ENCODE measurements at places on chromosomes 2 and 18.

GRCh38 chr2:186862869-186863709, 14.1 kb upstream of the ZSWIM2 start:
- DNase-seq, result no peak

GRCh38 chr2:101698844-101699754, 1.6 kb downstream of the MAP4K4 start:
- no peak for DNase-seq

- no peak for DNase-seq
Measured at GRCh38 chr2:234204480-234204879, 154.0 kb downstream of the SPP2 start.

DNA sequence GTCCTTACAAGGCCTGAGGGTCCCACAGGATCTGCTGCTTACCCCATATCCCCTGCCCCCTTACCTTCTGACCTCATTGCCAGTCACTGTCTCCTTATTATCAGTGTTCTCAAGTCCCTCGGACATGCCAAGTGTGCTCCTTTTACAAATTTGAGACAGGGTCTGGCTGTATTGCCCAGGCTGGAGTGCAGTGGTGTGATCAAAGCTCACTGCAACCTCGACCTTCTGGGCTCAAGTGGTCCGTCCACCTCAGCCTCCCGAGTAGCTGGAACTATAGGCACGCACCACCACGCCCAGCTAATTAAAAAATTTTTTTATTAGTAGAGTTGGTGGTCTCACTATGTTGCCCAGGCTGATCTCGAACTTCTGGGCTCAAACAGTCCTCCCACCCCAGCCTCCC, 141.0 kb downstream of the PHLPP1 start:
- no peak for DNase-seq

DNA sequence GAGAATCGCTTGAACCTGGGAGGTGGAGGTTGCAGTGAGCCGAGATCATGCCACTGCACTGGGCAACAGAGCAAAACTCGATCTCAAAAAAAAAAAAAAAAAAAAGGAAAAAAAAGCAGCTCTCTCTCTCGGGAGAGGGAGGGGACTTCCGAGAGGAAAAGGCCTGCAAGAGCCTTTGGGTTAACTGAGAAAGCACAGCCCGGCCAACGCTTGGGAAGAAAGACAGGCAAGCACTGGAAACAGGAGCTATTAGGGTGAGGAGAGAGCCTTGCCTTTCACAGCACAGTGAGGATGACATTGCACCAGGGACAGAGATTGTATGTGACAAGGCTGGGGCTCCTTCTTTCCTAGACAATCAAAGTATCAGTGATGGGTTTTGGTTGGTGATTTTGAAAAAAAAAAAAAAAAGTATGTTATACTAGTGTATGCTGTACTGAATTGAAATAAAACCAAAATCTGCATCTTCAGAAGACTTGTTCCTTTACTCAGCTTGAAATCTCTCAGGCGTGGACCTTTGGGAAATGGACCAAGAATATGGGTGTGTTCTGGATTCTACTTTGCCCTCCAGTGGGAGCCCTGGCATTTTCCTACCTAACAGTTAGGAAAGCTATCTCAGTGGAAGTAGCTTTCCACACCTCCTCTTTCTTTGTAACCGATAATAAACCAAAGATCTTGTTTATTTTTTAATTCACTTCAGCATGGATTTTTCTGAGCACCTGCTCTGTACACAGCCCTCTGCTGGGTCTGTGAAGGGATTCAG, 16.7 kb downstream of the SRSF7 start:
- DNase-seq, result no peak

- DNase-seq, result no peak
Measured at GRCh38 chr2:139354518-139354917, 574.3 kb upstream of the NXPH2 start.

DNA sequence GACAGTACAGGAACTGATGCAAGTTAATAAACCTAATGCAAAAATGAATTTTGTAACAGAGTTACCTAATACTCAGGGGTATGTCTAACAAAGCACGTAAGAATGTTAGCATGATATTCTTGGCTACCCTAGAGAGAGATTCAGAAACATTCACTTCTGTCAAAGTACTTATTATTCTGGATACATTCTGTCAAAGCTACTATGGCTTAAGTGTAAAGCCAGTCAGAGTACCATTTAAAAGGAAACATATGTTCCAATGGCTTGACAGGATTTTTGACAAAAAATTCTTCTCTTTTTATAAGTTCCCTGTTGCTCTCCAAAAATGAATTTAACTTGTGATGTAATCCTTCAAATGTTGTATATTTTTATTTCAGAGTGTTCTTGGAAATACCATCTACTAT, 85.5 kb downstream of the PIGN start:
- DNase-seq, result no peak

GRCh38 chr2:133063775-133064174, 393.8 kb upstream of the LYPD1 start:
- DNase-seq, result no peak

DNA sequence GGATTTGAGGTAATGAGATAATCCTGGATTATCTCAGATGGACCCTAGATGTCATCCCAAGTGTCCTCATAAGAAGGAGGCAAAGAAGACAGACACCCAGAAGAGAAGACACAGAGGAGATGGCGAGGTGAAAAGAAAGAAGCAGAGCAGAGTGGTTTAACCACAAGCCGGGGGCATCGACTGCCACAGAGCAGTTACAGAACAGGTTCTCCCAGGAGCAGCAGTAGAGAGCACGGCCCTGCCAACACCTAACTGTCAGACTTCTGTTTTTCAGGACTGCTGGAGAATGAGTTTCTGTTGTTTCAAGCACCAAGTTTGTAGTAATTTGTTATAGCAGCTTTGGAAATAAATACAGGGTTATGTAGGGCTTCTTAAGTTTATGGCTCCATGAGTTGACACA, 437.0 kb downstream of the THSD7B start:
- no peak for DNase-seq

GRCh38 chr2:239236808-239237205, 164.0 kb downstream of the HDAC4 start:
- no peak for DNase-seq

DNA sequence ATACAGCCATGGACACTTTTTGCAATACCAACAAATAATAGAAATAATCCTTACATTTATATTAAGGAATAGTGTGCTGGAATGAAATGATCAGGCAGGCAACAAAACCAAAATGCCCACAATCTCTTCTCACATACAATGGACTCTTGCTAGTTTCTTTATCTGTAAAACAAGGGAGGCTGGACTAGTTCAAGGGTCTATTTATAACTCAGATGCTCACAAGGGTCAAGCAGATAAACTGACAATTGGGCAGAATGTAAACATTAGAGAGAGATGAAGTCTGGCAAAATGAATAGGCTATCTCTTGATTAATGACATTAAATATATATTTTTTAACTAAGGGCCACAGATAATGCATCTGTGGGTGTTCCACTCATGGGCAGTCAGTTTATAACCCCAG, 11.4 kb downstream of the PPIL3 start:
- DNase-seq, result no peak

- DNase-seq, result no peak
Measured at GRCh38 chr18:7198326-7198725, 32.6 kb upstream of the LRRC30 start.

DNA sequence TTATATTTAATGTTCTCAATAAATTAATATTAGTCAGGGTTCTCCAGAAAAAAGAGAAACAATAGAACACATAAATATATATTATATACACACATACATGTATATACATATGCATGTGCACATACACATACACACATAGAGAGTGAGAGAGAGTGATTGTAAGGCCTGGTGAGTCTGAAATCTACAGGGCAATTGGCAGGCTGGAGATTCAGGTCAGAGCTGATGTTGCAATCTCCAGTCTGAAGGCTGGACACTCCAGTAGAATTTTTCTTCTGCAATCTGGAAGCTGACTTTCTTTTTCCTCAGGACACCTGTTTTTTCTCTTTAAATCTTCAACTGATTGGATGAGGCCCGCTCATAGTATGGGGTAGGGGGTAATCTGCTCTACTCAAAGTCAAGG, 3.2 kb downstream of the TMEM182 start:
- no peak for DNase-seq

DNA sequence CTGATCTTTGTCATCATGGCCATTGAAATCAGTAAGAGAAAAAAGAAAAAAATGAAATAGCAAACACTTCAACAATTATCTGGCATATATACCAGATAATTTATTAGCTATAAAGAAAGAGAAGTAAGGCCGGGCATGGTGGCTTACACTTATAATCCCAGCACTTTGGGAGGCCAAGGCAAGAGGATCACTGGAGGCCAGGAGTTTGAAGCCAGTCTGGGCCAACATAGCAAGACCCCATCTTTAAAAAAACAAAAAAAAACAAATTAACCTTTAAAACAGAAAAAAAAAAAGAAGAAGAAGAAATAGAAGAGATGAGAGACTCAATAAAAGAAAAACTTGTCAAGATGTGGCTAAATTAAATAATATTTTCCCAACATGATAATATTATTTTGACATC, 61.6 kb upstream of the TGIF1 start:
- no peak for DNase-seq

DNA sequence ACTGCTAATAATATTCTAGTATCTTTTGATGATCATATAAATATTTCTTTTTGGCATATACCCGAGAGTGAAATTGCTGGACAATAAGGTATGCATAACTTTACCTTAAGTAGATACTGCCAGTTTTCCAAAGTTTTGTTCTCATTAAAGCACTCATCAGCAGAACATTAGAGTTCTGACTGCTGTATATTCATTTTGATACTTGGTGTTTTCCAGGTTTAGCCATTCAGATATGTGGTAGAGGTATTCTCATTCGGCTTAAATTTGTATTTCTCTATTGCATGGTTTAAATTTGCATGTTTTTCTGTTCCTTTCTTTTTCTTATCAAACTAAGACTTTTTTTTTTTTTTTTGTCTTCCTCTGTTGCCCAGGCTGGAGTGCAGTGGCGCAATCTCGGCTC, 18.2 kb downstream of the CYBRD1 start:
- no peak for DNase-seq

DNA sequence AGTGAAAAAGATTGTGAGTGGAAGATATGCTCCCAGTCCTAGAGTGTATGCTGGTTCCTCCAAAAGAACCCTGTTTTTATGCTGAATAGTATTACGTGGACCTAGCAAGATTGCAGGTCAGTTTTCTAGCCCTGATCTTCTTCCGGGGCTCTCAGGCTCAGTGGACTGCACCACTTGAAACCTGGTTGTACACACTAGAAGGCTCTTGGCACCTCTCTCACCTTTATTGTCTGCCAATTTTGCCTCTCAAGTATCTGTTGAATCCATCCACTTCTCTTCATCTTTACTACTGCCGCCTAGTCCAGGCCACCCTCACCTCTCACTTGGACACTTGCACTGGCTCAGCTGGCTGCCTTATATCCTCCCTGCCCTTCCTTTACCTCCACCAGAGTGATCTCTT, 16.8 kb downstream of the TTC39C start:
- DNase-seq, result no peak

GRCh38 chr2:241811952-241812729, 3.1 kb downstream of the NEU4 start:
- DNase-seq, result no peak

DNA sequence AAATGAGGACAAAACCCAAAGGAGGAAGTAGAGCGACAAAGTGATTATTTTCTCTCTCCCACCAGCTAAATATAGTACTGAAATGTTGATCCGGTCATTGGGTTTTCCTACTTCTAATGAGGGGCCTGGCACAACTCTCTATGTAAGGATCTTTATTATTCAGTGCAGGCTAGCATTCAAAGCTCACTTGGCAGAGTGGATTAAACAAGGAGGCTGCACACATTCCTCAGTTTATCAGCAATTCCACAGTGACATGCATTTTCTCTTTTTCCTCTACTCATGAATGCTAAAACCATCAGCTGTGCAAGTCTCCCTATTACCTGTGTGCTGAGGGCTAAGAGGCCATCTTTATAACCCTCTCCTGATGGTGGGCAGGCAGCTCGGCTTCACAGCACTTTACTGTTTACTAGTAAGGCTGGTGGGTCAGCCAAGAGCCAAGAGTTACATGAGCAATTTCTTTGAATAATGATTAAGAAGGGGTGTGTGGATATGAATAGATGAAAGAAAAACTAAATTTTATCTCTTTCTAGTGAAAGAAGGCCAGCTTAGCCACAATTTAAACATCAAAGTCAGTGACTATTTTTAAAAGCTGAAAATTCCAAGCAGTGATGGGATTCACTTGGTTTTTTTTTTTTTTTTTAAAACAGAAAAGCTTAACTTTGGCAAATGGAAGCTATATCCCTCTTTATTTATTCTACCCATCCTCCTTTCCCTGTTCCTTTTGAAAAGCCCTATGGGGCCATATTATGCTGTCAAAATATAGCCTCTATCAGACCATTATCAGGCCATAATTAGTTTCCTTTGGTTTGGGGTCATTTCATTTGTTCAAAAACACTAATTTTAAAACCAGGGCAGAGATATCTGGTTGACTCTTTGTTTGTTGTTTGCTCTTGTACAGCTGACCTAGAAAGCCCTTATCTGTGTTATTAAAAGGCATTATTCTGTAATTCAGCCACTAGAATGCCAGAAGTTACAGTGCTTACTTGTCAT, 111.0 kb downstream of the RBM43 start:
- DNase-seq, result no peak

DNA sequence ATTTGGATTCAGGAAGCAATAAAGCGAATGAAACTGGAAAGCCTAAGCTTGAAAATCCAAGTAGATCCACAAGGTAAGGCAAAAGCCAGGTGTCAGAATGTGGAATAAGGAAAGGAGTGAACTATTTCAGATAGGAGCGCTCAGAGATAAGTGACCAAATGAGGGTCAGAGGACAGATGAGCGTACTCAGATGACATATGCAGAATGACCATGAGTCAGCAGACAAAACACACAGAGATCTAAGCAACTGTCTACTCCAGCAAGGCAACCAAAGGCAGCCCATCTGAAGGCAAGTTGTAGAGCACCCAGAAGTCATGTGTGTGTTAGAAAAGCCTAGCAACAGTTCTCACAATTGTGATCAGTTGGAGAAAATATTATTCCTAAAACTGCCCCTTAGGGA, 548.4 kb upstream of the FSHR start:
- DNase-seq, result no peak

- no peak for DNase-seq
Measured at GRCh38 chr18:22545066-22545760, 127.5 kb upstream of the CTAGE1 start.

- no peak for DNase-seq
Measured at GRCh38 chr2:204470178-204470620, 75.1 kb upstream of the PARD3B start.

DNA sequence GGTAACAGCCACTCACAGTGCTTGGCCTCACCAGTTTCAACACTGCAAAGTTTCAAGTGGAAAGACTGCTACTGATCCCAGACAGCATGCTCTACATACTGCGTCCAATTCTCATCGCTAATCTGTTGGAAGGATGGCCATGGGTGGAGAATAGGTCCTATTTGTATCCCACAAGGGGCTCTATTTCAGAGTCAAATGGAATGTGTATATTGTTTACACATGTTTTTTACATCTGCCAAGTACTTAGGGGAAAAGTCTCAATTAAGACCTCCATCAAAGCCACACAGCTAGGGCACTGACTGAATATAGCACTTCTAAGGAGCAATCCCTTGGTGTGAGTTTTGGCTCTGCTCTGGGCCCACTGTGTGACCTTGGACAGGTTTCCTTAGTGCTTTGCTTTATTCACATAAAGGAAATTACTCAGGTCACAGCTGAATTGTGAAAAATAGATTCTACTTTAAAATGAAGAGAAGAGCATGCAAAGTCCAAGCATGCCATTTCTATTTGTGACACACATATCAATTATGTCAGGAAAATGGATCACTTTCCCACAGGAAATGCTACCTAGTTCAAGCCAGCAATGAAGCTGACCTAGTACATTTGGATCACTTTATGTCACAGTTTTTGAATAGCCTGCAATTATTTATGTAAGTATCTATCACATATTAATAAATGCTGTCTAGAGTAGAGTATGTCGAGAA, 112.9 kb upstream of the STK17B start:
- no peak for DNase-seq

- no peak for DNase-seq
Measured at GRCh38 chr2:213129311-213129710, 22.1 kb downstream of the IKZF2 start.

Data from stimulated activated CD8-positive, alpha-beta memory T cell treated with anti-CD3 and anti-CD28 coated beads, Interleukin-15, amount 100 ng/mL, for 1 hour (primary cell).